Dermis blood vessel endothelial cell (primary cell): ENCODE measurements at places on chromosomes 11 and 22. TPM values are rescaled to one million over a fixed set of nuclear protein-coding genes. Genes with fewer than 3 reads are reported as not detected.

The SLC35F2 gene
- total RNA-seq = 58.5 and 74.1 TPM in 2 replicates

The PRAME gene
- total RNA-seq = not detected in 2 replicates

The IGSF9B gene
- 0.05 and 0.17 TPM in 2 replicates for total RNA-seq

The CHRM1 gene
- not detected in 2 replicates for total RNA-seq

The OR8K3 gene
- total RNA-seq = not detected in 2 replicates

The CYP2D6 gene
- 0.09 and 0.68 TPM in 2 replicates for total RNA-seq

The TMPRSS6 gene
- total RNA-seq = not detected in 2 replicates

The MN1 gene
- 0.34 and 0.47 TPM in 2 replicates for total RNA-seq

The BACE1 gene
- total RNA-seq = 7.1 and 17.0 TPM in 2 replicates

The CCDC87 gene
- 0.17 and 0.28 TPM in 2 replicates for total RNA-seq

The DNAJB13 gene
- not detected in 2 replicates for total RNA-seq

The SHANK2 gene
- total RNA-seq = 0.37 and 0.68 TPM in 2 replicates

The RBMXL2 gene
- total RNA-seq = not detected in 2 replicates

The ADM2 gene
- total RNA-seq = 0.34 and 0.60 TPM in 2 replicates

The KCNK7 gene
- total RNA-seq = 0.14 and 0.17 TPM in 2 replicates

The RAB38 gene
- 0.34 and 1.6 TPM in 2 replicates for total RNA-seq

The DDTL gene
- total RNA-seq = 0.34 and 0.98 TPM in 2 replicates

The BIK gene
- total RNA-seq = 1.7 and 1.9 TPM in 2 replicates
